IMR-90 (cell line): ENCODE measurements at places on chromosomes 6 and 20.

DNA sequence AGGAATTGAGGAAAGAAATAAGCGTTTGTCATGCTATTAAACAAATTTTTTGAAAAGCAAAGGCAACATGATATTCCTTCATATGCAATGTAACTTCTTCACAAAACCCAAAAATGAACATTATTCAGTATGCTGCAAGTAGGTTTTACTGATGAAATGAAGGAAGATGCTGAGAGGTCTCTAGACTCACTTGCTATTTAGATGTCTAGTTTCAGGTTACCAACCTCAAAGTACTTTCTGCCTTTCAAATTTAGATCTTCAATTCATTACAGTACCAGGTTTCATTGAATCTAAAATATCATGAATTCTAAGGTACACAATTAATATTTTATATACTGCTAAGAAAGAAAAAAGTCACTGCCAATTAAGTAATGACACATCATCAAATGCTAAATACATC is 39.9 kb downstream of the MYO6 start:
- no peak for DNase-seq
- no peaks in the 10 kb centered on the region for H3K27me3 ChIP-seq
- H3K4me3 ChIP-seq = no peak overlapping the region
- H3K27ac ChIP-seq = no peak overlapping the region
- H3K4me1 ChIP-seq = no peaks in the 10 kb centered on the region
- no peaks in the 10 kb centered on the region for H3K36me3 ChIP-seq

DNA sequence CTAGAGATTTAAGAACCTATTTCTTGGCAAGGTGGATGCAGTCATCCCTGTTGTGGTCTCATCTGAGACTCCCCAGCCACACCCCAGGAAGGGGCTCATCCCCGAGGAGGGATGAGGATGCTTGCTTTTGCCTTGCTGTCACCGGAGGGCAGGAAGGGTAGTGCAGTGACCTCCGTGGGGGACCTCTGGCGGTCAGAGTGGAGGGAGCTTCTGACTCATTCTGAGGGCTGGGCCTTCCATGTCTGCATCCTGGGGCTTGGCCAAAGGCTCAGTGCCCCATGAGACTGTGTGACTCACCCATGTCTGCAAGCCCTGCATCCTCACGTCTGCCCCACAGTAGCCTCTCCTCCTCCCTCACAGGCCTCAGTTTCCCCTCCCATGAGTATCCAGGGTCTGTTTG is 38.7 kb downstream of the UQCC2 start:
- H3K4me3 ChIP-seq = no peak overlapping the region
- H3K27me3 ChIP-seq = no peaks in the 10 kb centered on the region
- H3K36me3 ChIP-seq = no peaks in the 10 kb centered on the region
- H3K27ac ChIP-seq = no peak overlapping the region

- DNase-seq = no peak
- no peak overlapping the region for H3K27ac ChIP-seq
- H3K4me3 ChIP-seq = no peak overlapping the region
- H3K36me3 ChIP-seq = peaks cover 2% of the 10 kb centered on the region; the same call in 1 of the 2 replicates
- peaks cover 6% of the 10 kb centered on the region for H3K4me1 ChIP-seq
- no peaks in the 10 kb centered on the region for H3K27me3 ChIP-seq
Measured at GRCh38 chr6:132506869-132507808, 5.8 kb downstream of the STX7 start.

DNA sequence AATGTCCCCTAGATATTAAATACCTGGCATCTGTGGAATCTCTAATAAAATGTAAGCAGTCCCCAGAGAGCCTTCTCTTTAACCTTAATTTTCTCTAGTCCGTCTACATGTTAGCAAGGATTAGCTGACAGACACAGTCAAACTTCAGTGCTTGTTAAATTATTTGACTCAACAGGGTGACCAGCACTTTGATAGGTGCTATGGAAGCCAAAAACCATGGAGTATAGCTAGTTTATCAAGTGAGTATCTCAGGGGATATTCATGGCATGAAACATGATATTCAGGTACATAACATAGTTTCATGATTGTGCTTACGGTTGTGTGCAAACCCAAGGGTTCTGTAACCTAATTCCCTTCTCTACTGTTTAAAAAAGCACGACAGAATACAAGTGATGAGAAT is 3.9 kb downstream of the RHAG start:
- H3K4me1 ChIP-seq = no peaks in the 10 kb centered on the region
- no peak overlapping the region for H3K27ac ChIP-seq
- no peaks in the 10 kb centered on the region for H3K27me3 ChIP-seq
- no peak for DNase-seq
- no peak overlapping the region for H3K4me3 ChIP-seq
- no peaks in the 10 kb centered on the region for H3K36me3 ChIP-seq

GRCh38 chr6:86535100-86535499 is 402.2 kb upstream of the HTR1E start:
- DNase-seq = no peak
- H3K4me3 ChIP-seq = no peak overlapping the region
- no peaks in the 10 kb centered on the region for H3K4me1 ChIP-seq

DNA sequence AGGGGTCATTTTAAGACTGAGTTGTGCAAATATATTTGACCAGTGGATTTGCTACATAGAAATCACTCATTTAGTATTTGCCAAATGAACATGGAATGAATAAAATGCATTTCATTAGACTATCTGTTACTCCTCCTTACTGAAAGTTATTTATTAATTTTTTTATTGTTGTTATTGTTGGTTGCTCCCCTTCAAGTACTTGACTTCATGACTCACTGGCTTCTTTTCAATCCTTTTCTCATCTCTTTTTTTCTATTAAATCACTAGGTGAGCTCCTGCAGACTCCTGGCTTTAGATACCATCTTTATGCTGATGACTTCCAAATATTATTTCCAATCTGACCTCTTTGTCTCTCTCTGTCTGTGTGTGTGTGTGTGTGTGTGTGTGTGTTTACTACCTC is 192.2 kb upstream of the FAM83B start:
- no peak overlapping the region for H3K4me3 ChIP-seq
- no peak overlapping the region for H3K27ac ChIP-seq
- H3K36me3 ChIP-seq = no peaks in the 10 kb centered on the region
- H3K27me3 ChIP-seq = no peaks in the 10 kb centered on the region
- DNase-seq = no peak

- no peaks in the 10 kb centered on the region for H3K36me3 ChIP-seq
- H3K4me1 ChIP-seq = no peaks in the 10 kb centered on the region
- no peak overlapping the region for H3K4me3 ChIP-seq
- no peaks in the 10 kb centered on the region for H3K27me3 ChIP-seq
- H3K27ac ChIP-seq = no peak overlapping the region
Measured at GRCh38 chr6:73062130-73062529, 163.2 kb downstream of the KHDC1L start.

DNA sequence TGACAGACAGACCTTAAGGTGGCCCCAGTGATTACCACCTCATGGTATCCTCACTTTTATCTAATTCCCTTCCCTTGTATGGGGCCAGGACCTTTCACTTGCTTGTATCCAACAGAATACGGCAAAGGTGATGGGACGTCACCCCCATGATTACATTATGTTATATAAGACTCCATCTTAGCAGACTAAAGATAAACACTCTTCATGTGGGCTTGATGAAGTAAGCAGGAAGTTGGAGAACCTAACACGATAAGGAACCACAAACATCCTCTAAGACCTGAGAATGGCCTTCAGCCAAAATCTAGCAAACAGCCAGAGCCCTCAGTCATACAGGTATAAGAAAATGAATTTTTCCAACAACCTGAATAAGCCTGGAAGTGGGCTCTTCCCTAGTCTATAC is 8.0 kb downstream of the SLC17A3 start:
- H3K27ac ChIP-seq = no peak overlapping the region
- no peaks in the 10 kb centered on the region for H3K27me3 ChIP-seq
- H3K4me1 ChIP-seq = no peaks in the 10 kb centered on the region
- no peak overlapping the region for H3K4me3 ChIP-seq
- no peaks in the 10 kb centered on the region for H3K36me3 ChIP-seq
